ENCODE measurements at places on chromosomes 4 and X. TPM values are rescaled to one million over a fixed set of nuclear protein-coding genes. Genes with fewer than 3 reads are reported as not detected.
A peak's percentile ranks its signal among the peaks of the same experiment; 100 is the strongest.

- DNase-seq: no peak
Observed at GRCh38 chrX:19097553-19098283, 24.6 kb downstream of the ADGRG2 start.

DNA sequence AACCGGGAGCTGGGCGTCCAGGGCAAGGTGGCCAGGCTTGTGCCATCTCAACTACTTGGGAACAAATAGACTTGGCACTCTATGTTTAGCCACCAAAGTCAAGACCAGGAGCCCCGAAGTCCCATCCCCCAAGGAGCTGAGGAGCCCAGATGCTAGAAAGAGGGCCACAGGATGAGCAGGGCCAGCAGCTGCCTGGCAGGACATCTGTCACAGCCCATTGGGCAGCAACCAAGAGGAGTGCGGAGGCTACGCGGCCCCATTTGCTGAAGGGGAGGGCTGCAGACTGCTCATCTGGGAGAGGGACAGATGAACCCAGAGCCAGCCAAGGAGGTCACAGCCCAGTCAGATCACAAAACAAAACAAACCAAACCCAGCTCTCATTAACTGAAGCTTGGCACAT, 22.9 kb upstream of the SOWAHD start:
- no peak for DNase-seq

DNA sequence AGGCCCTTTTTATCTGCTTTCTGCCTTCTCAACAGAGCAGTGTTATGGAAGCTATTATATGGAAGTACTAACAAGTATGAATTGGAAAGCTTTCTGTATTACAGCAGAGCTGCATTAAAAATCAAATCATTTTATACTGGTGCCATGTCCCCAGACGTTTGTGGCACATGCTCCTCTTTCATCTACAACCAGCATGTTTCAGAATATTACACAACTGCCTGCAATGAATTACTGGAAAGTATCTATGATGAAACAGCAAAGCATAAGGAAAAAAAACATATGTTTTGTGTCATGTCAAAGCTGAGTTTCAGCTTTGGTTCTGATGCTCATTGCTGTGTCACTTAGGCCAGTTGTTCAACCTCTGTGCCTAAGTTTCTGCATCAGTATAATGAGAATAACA, 576.8 kb downstream of the GBA3 start:
- DNase-seq: no peak

GRCh38 chrX:64850371-64851082, 125.7 kb downstream of the ZC4H2 start:
- no peak for DNase-seq

DNA sequence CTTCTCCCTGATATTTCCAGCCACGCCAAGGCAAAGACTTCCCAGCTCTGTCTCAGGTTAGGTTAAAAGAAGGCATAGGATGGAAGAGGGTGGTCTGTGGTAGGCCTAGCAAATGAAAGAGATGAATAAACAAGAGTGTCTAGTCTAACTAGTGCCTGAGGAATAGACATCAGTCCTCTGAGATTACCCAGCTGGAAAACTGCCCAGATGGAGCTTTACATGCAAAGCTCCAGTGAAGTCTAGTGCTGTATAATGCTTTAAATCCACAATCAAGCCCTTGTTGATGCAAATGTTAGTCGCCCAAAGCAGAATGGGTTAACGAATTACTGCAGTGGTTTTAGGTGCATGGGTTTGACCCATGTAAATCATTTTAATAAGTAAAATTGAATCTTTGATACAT, 24.8 kb upstream of the GUCY1B1 start:
- peak; percentile 15 for DNase-seq

GRCh38 chr4:171834640-171835039, 21.4 kb downstream of the GALNTL6 start:
- DNase-seq: no peak

DNA sequence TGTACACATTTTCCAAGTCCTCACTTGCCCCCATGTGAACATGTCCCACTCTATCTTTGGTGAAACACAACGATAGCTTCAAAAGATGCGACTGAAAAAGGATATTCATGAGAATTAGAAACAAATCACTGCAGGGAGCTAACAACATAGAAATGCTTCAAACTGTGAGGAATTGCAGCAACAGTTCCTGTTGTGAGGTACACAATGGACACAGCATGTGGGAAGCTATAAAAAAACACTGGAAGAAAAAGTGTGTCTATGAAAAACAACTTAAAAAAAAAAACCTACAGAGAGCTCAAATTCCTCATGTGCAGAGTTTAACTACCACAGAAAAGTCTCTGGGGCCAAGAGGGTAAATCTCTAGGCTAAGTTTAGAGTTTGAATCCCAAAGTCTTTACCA, 51.6 kb upstream of the BLTP1 start:
- no peak for DNase-seq

DNA sequence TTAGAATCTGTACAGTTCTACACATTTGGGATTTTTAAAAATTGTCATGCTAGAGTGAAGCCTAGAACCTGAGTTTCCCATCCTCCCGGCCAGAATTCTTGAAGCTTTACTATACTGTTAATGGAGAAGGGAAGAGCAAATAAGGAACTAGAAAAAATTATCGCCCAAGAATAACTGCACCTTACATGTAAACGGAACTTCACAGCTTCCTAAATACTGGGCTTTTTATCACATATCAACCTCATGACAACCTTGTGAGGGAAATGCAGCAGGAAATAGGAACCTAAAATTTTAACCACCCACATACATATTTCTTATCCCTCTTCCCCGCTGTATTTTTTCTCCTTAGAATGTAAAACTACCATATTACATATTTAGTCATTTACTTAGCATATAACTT, 19.3 kb downstream of the ARHGEF9 start:
- DNase-seq: no peak

DNA sequence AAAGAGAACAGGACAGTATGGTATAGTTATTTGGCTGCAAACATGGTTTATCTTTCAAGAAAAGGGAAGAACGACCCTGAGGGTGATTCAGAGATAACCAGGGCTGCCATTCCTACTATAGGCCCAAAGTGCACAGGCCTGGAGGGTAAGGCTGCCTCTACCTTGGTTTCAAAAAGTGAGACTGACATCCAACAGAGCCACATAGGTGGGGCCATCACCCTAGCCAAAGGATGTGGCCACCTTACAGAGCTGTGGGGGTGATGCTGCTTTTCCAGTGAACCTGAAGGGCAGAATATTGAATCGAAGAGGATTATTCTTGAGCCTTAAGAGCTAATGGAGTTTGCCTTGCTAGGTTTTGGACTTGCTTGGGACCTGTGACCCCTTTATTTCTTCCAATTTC, 15.7 kb downstream of the SH2D1A start:
- DNase-seq: no peak

DNA sequence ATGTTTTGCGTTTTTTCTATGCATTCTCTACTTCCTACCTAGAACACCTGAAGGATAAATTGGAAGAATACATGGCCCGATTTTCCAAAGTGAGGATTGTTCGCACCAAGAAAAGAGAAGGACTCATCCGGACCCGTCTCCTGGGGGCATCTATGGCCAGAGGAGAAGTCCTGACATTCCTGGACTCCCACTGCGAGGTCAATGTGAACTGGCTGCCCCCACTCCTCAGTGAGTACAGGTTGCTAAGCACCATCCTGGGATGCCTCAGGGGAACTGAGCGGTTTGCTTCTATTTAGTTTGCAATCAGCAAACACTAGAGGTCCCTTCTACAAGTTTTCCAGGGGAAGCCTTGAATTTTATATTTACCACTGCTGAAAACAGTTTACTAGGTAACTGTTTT, 359.3 kb upstream of the GALNT7 start:
- no peak for DNase-seq

GRCh38 chr4:8459867-8460445, 19.4 kb downstream of the TRMT44 start:
- DNase-seq: no peak

DNA sequence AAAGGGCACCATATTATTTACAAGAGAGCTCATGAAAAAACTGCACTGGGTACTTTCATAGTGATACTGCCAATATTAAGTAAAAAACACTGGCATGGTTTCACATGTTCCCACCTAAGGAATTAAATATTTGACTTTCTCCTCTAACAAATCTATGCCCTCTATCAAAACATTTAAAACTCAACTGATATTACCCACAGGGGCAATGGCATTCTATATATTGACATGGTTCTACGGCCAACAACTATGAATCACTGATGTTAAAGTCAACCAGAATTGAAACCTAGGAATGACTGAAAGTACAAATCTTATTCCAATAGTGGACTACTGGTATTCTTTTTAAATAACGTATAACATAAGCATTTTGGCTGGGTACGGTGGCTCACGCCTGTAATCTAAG, 28.2 kb downstream of the PHKA2 start:
- no peak for DNase-seq

- no peak for DNase-seq
Observed at GRCh38 chr4:177473991-177474390, 31.8 kb upstream of the AGA start.

- DNase-seq: peak; percentile 75
Observed at GRCh38 chr4:88533937-88534750, 10.6 kb upstream of the PYURF start.

GRCh38 chrX:118349188-118349587, 3.3 kb downstream of the WDR44 start:
- no peak for DNase-seq

GRCh38 chr4:176437756-176438155, 118.0 kb downstream of the SPCS3 start:
- no peak for DNase-seq

GRCh38 chrX:28638775-28639174, 51.5 kb downstream of the IL1RAPL1 start:
- no peak for DNase-seq

DNA sequence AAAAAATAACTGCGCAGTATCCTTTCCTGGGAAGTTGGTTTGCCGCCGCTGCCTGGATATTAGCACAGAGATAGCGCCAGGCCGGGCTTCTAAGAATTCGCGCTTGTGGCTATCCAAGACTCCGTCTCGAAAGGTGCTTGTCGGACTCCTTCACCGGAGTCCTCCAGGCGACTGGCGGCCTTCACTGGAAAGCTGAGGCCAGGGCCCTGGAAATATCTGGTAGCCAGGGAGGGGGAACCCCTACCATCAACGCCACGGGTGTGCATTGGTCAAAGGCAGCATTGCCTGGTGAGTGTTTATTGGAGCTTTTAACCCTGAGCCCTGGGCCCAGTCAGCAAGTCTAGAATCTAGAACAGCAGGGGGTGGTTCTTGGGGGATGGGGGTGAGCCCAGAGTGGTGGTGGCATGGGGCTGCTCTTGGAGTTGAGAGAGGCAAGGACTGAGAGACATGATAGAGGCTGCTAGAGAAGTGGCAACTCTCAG, 577 bp upstream of the PIM2 start:
- no peak for DNase-seq

GRCh38 chr4:129110931-129111330, 15.0 kb downstream of the C4orf33 start:
- no peak for DNase-seq

DNA sequence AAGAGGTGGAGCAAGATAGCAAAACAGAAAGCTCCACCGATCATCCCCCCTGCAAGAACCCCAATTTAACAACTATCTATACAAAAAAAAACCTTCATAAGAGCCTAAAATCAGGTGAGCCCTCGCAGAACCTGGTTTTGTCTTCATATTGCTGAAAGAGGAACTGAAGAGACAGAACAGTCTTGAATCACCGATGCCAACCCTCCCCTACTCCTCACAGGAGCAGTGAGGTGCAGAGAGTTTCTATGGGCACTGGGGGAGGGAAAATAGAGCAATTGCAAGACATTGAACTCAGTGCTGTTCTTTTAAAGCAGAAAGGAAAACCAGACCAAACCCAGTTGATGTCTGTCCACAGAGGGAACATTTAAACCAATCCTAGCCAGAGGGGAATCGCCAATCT, 1370.3 kb downstream of the FAM133A start:
- no peak for DNase-seq

- no peak for DNase-seq
Observed at GRCh38 chr4:76943790-76944189, 5.8 kb upstream of the SEPTIN11 start.

GRCh38 chrX:20067709-20068561, 48.8 kb downstream of the MAP7D2 start:
- DNase-seq: peak; percentile 86

DNA sequence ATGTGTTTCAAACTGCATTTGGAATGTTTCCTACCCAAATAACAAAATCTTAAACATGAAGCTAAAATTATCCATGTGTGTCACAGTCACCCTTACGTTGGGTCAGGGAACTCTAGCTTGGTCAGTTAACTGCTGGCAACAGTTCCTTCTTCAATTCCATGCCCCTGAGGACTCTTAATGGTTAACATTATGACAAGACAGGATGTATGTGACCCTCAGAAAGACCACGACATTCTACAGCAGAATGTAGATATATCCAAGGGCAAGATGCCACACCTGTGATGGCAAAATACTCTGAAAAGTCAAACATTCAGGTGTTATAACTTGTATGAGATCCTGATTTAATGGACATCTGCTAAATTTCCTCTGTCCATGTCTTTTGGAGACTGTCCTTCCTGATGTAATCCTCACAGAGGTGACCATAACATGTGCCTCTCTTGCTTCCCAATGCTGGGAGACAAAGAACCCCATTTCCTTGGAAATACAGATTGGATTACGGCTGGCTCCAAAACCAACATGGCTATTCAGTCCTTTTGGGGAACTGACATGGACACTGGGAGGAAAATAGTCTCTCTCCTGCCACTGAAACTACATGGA, 39.1 kb downstream of the YTHDC1 start:
- no peak for DNase-seq

DNA sequence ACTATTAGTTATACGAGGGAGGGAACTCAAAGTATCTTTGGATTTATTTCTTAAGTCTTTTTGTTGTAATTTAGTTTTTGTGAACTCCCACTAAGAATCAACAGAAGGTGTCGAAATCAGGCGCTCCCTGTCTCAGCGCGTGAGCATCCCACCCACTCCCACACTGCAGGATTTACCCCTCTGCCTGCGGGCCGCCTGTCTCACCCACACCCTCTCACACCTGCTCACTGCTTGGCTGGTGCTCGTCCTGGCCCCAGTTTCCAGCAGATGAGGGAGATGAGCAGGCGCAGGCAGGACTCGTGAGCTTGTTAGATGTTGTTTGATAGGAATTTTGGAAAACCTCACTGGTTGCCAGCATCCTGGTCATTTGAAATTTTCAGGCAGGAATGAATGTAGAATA, 20.8 kb upstream of the HGFAC start:
- no peak for DNase-seq

- peak; percentile 44 for DNase-seq
Observed at GRCh38 chr4:111128327-111128726, 505.4 kb upstream of the PITX2 start.

DMP1 gene
- not detected for total RNA-seq

SYP gene
- total RNA-seq: under 0.01 TPM

MAGEE1 gene
- 0.64 TPM for total RNA-seq

FATE1 gene
- not detected for total RNA-seq

CC2D2A gene
- 26.7 TPM for total RNA-seq

C4orf36 gene
- 1.3 TPM for total RNA-seq

NSUN7 gene
- 0.86 TPM for total RNA-seq

CLCN5 gene
- total RNA-seq: 12.5 TPM

BTK gene
- not detected for total RNA-seq

SPARCL1 gene
- not detected for total RNA-seq

ABLIM2 gene
- total RNA-seq: under 0.01 TPM

SH2D1A gene
- total RNA-seq: not detected

MAB21L2 gene
- total RNA-seq: under 0.01 TPM

TECRL gene
- not detected for total RNA-seq

Data from fibroblast of villous mesenchyme (primary cell).